Stimulated activated CD4-positive, alpha-beta T cell treated with anti-CD3 and anti-CD28 coated beads, Interleukin-1b, Interleukin-23, amount 100 ng/mL, for 1 hour (primary cell): ENCODE measurements at places on chromosomes 6 and 20.

DNA sequence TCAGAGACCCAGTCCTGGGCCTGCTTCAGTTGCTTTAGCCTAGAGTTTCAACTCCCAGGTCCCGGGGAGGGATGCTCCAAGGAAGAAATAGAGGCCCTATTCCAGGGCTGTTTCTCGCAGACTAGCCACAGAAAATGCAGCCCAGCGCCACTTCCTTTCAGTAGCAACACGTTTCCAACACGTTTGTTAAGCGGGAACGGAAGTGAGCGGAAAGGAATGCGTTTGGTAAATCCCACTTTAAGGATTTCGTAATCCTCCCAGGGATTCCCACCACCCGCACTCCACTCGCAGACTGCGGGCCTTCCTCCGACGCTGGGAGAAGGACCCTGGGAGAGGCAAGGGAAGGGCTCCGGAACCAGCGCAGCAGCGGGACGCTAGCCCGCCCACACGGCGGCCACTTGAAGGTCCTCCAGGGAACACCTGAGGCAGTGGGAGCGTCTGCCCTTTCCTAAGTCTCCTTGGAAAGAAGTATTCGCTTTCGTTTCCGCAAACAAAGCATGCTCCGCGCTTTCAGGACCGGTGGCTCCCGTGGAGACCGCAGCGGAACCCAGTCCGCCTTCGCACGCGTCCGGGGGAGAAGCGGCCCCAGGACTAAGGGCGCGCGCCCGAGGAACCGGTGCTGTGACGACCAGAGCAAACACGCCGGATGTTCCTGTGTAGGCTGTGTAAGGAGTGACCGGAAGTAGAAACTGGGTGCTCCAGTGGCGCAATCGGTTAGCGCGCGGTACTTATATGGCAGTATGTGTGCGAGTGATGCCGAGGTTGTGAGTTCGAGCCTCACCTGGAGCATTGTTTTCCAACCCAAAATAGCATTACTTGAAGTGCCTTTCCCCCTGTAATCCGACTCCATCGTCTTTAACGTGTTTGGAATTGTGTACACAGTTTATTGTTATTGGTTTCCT is 227.6 kb upstream of the PRSS16 start:
- DNase-seq, result no peak

- DNase-seq, result no peak
Measured at GRCh38 chr6:47098570-47098993, 56.5 kb upstream of the ADGRF1 start.

- DNase-seq, result no peak
Measured at GRCh38 chr6:101747716-101748115, 354.2 kb downstream of the GRIK2 start.

DNA sequence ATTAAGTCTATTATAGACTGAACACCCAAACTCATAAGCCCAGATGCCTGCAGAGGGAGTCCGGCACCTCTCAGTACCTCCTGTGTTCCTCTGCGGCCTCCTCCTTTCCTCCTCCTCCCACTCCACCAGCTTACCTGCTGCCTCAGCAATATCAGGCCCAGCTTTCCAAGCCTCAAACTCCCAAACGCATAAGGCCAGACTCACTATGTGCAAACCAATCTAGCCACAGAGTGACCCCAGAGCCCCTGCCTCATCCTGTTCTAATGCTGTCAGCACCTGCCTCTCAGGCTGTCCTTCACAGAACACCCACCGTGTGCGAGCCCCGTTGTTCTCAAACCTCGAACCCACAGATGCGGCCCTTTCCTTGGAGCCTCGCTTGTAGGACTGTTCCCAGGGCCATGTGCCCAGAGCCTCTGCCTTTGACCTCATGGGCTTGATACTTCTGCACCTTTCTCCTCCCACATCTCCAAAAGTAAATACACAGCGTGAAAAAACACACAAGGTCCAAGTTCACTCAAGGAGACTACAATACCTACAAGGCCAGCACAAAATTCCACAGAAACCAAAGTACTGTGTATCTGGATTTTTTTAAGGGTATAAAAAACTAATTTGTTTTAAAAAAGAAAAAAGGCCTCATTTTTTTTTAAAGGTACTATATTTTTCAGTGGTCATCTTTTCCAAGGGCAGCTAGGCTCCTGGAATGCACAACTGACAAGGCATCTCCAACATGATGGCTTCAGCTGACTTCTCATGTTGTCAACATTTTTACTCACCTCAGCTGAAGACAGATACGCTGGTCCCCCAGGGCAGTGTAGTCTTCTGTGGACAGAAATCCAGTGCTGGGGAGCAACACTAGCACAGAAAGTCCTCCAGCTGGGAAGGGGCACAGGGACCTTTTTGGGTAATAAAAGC is 52.3 kb downstream of the ABHD12 start:
- DNase-seq, result no peak

GRCh38 chr6:88574651-88575050 is 388.8 kb downstream of the RNGTT start:
- DNase-seq, result no peak

DNA sequence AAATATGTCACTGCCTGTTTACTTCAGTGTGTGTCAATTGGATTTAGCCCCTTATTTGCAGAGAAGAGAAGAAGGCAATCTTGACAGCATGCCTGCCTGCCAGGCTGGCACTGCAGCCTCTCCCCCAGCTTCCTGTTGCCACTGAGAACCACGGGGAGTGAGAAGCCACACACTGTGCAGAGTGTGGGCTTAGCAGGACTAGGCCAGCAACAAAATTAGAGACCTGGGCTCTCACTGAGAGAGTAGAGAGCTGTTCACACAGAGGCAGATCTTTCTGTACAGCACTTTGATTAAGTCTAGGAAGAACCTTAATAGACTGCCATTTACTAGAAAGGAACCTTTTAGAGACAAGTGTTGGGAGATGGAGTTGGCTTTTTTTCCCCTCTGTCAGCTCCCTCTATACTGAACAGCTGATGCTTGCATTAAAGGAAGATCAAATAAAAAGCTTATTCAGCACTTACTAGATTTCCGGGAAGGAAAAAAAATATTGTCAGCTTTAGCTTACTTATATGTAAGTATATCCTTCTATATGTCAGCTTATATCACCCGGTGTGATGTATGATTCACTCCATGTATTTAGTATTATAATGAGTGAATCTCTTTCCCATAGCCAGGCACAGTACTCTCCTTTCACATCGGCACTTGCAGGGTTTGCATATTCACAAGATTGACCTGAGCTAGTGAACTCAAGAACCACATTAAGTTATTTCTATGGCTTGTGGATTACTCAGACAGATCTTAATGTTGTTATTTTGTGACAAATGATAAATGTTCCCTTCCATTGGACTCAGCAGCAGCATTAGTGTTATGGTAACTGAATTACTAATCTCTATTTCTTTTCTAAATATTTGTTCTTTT is 851.0 kb upstream of the EPHA7 start:
- DNase-seq, result no peak

GRCh38 chr6:153047386-153047785 is 44.9 kb upstream of the MTRF1L start:
- DNase-seq, result no peak
